Naive thymus-derived CD8-positive, alpha-beta T cell (primary cell): ENCODE measurements at places on chromosomes 3 and 15.

DNA sequence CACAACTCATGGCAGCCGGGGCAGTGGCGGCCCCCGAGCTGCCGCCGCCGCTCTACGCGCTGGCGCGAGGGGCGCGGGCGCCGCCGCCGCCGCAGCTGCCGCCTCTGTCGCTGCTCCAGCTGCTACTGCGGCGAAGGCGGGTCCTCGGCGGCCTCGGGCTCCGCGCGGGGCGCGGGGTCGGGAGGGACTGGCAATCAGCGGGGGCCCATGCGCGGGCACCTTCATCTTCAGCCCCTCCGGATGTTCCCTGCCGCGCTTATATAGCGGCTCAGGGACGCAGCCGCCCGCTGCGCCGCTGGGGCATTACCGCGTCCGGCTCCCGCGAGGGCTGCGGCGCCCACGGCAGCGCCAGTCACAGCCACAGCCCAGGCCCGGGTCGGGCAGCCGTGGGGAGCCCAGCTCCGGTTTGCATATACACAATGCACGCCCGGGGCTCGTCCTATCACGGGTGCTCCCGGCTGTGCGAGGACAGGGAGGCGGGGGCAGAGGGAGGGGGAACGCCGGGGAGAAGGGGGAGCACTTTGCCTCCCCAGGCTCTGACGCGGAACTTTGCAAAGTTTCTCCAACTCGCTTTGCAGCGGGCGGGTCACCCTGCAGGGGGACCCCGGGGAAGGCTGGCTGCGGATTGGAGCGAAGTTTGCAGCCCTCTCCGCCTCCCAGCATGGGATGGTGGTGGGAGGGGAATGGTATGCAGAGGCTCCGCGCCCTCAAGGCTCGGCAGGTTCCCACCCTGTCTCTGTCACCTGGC lies at the start of gene VGLL3:
TSS of gene VGLL3 (minus strand) at position 416 of the 748 bp plus-strand sequence. CDS start at position 10, 406 bp downstream.
- H3K27ac ChIP-seq: no peak within 1 kb of the TSS
- no peaks in the 10 kb centered on the region for H3K36me3 ChIP-seq
- peaks cover 6% of the 10 kb centered on the region for H3K4me1 ChIP-seq
- H3K4me3 ChIP-seq: peak within 1 kb of the TSS; percentile 2
- no peak for DNase-seq
- H3K27me3 ChIP-seq: peaks cover 20% of the 10 kb centered on the region

DNA sequence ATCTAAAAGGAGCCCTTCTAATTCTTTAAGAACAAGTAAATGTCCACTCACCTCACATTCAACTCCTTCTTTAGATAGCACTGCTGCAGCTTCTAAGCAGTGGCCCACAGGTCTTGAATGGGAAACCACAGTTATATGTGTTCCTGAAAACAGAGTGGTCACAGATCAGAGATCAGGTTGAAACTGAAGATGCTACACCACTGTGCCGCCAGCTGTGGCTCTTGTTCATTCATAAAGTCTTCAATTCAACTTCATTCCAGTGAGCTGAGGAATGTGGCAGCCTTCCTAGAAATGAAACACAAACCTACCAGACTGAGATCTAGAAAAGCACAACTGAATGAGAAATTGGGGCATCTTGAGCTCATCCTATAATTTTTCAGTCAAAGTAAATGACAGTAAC lies 4.0 kb downstream of the PDHB start:
- H3K27me3 ChIP-seq: no peaks in the 10 kb centered on the region
- no peak overlapping the region for H3K4me3 ChIP-seq
- no peak for DNase-seq
- H3K27ac ChIP-seq: no peak overlapping the region

- H3K4me3 ChIP-seq: no peak overlapping the region
- H3K36me3 ChIP-seq: no peaks in the 10 kb centered on the region
- no peak for DNase-seq
- no peak overlapping the region for H3K27ac ChIP-seq
- H3K4me1 ChIP-seq: peaks cover 8% of the 10 kb centered on the region
Observed at GRCh38 chr15:87567406-87568030, 689.0 kb downstream of the NTRK3 start.

- no peaks in the 10 kb centered on the region for H3K27me3 ChIP-seq
- H3K27ac ChIP-seq: no peak overlapping the region
- H3K36me3 ChIP-seq: no peaks in the 10 kb centered on the region
Observed at GRCh38 chr3:144564011-144564410, 592.4 kb downstream of the DIPK2A start.

DNA sequence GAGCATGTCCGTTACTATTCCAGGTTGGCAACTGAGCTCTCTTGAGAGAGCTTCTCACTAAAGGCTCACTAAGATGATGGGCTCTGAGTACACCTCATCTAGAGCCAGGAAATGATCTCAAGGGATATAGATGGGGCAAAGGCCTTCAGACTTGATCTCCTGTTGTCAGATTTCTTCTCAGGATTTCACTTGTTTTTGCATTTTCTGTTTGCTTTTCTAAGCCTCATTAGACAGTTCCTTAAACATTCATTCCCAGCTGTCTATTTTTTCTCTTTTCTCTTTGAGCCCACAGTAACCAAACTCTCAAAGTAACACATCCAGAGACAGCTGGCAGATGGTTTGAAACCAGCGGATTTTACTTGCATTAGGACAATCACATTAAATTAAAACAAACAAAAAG lies 28.4 kb upstream of the ARL8B start:
- H3K27me3 ChIP-seq: peaks cover 13% of the 10 kb centered on the region
- no peaks in the 10 kb centered on the region for H3K36me3 ChIP-seq
- no peak for DNase-seq
- no peak overlapping the region for H3K27ac ChIP-seq

GRCh38 chr15:100385300-100386050 lies 43.7 kb upstream of the ADAMTS17 start:
- no peak for DNase-seq
- H3K27ac ChIP-seq: peak overlapping the region; percentile 53
- peaks cover 1% of the 10 kb centered on the region for H3K4me1 ChIP-seq
- H3K36me3 ChIP-seq: no peaks in the 10 kb centered on the region
- H3K27me3 ChIP-seq: no peaks in the 10 kb centered on the region
- no peak overlapping the region for H3K4me3 ChIP-seq

GRCh38 chr3:36765104-36765503 lies 751 bp upstream of the DCLK3 start:
- H3K36me3 ChIP-seq: no peaks in the 10 kb centered on the region
- no peak for DNase-seq
- H3K4me1 ChIP-seq: peaks cover 5% of the 10 kb centered on the region
- H3K27me3 ChIP-seq: peaks cover 85% of the 10 kb centered on the region

- H3K4me1 ChIP-seq: peaks cover 23% of the 10 kb centered on the region
- H3K27ac ChIP-seq: no peak overlapping the region
- H3K27me3 ChIP-seq: no peaks in the 10 kb centered on the region
- no peak for DNase-seq
- H3K36me3 ChIP-seq: no peaks in the 10 kb centered on the region
Observed at GRCh38 chr15:76866716-76867321, 38.3 kb downstream of the SCAPER start.

DNA sequence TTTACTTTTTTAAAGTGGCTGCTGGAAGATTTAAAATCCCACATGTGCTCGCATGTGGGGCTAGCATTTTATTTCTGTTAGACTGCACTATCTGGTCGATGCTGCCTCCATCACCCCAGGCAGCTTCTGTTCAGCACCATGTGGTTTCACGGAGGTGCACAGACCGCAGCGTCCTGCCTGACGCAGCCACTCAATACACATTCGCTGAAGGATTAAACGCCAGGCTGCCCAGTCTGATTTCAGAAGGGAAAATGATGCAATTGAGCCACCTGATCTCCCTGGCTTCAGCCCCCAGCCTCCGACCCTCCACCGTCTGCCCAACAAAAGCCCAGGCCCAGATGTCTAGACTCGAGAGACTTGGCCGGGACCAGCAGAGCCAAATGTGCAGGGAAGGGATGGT lies 84.5 kb downstream of the MEGF11 start:
- H3K4me1 ChIP-seq: no peaks in the 10 kb centered on the region
- H3K4me3 ChIP-seq: no peak overlapping the region
- peaks cover 19% of the 10 kb centered on the region for H3K27me3 ChIP-seq
- H3K36me3 ChIP-seq: no peaks in the 10 kb centered on the region
- no peak overlapping the region for H3K27ac ChIP-seq

- H3K27me3 ChIP-seq: peaks cover 6% of the 10 kb centered on the region
- no peak overlapping the region for H3K27ac ChIP-seq
- no peaks in the 10 kb centered on the region for H3K36me3 ChIP-seq
- H3K4me1 ChIP-seq: peaks cover 3% of the 10 kb centered on the region
- DNase-seq: no peak
Observed at GRCh38 chr3:98770261-98771039, 7.3 kb downstream of the ST3GAL6 start.

GRCh38 chr3:58349792-58350626 lies 17.3 kb downstream of the PXK start:
- no peak overlapping the region for H3K4me3 ChIP-seq
- H3K4me1 ChIP-seq: peaks cover 42% of the 10 kb centered on the region
- DNase-seq: no peak
- peaks cover 8% of the 10 kb centered on the region for H3K36me3 ChIP-seq
- no peak overlapping the region for H3K27ac ChIP-seq

DNA sequence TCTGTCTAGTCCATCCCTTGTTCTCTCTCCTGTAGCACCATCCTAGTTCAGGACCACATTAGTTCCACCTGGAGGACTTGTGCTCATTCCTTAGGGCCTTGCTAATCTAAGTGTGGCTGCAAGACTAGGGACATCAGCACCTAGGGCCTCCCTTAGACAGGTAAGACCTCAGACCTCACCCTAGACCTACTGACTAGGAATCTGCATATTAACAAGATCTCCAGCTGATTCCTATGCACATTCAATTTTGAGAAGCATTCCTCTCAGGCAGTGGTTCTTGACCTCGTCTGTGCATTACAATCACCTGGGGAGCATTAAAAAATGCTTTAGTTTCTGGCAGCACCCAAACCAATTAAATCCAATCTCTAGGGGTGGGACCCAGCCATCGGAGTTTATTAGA lies 238.4 kb upstream of the RGMA start:
- no peaks in the 10 kb centered on the region for H3K36me3 ChIP-seq
- no peak for DNase-seq
- H3K27me3 ChIP-seq: peaks cover 10% of the 10 kb centered on the region

- H3K27ac ChIP-seq: no peak overlapping the region
- H3K4me1 ChIP-seq: peaks cover 3% of the 10 kb centered on the region
- peaks cover 2% of the 10 kb centered on the region for H3K27me3 ChIP-seq
- H3K36me3 ChIP-seq: no peaks in the 10 kb centered on the region
Observed at GRCh38 chr3:187900993-187901755, 155.9 kb upstream of the BCL6 start.

GRCh38 chr15:66941791-66942190 lies 123.6 kb upstream of the SMAD3 start:
- peaks cover 2% of the 10 kb centered on the region for H3K4me1 ChIP-seq
- peaks cover 2% of the 10 kb centered on the region for H3K27me3 ChIP-seq
- no peak overlapping the region for H3K4me3 ChIP-seq
- no peak for DNase-seq
- H3K36me3 ChIP-seq: no peaks in the 10 kb centered on the region

- H3K36me3 ChIP-seq: no peaks in the 10 kb centered on the region
- DNase-seq: no peak
- no peak overlapping the region for H3K4me3 ChIP-seq
- no peaks in the 10 kb centered on the region for H3K27me3 ChIP-seq
- H3K27ac ChIP-seq: no peak overlapping the region
Observed at GRCh38 chr3:17828388-17828787, 86.0 kb upstream of the TBC1D5 start.

DNA sequence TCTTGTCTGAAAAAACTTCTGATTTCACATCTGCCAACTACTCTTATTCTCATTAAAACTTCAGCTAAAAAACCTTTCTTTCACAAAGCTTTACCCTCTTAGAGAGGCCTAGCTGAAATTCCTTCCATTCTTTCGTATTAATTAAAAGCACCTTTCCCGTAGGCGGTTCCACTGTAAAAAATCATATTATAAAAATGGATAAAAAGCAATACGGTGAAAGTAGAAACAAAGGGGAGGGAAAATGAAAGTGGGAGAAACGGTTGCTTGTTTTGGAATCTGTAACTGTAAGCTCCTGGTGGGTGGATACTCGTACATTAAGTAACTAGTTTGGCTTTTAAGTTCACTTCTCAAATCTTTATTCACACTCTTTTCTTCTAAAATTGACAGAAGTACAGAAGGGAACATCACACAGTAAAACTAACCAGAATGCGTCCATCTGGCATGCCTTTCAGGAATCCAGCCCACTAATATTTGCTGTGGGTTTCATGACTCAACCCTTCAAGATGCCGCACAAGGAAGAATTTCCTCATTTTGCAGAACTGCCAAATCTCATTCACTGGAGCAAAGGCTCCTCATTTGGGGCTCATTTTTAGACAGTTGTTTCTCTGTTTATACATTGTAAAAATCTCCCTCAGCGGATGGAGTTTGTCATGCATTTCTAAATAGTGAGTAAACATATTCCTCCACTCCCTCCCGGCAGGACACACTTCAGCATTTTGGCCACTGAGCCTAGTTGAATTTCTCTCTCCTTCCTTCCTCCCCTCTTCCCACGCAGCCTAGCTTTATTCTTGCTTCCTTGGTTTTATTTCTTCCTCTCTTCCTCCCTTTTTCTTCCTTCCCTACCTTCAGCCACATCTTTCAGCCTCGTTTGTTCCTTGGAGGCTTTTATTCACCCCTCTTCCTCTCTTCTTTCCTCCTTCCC lies 419.5 kb upstream of the NAALADL2 start:
- H3K27ac ChIP-seq: no peak overlapping the region
- peak overlapping the region; percentile 47 for H3K4me3 ChIP-seq
- H3K4me1 ChIP-seq: peaks cover 6% of the 10 kb centered on the region
- no peak for DNase-seq
- H3K36me3 ChIP-seq: no peaks in the 10 kb centered on the region
- peaks cover 4% of the 10 kb centered on the region for H3K27me3 ChIP-seq

- no peak for DNase-seq
- H3K4me1 ChIP-seq: no peaks in the 10 kb centered on the region
- no peaks in the 10 kb centered on the region for H3K27me3 ChIP-seq
- no peak overlapping the region for H3K27ac ChIP-seq
- no peaks in the 10 kb centered on the region for H3K36me3 ChIP-seq
- H3K4me3 ChIP-seq: no peak overlapping the region
Observed at GRCh38 chr15:34348735-34349300, 5.7 kb downstream of the NUTM1 start.

GRCh38 chr3:152583963-152584362 lies 251.0 kb upstream of the P2RY1 start:
- no peaks in the 10 kb centered on the region for H3K36me3 ChIP-seq
- peaks cover 3% of the 10 kb centered on the region for H3K27me3 ChIP-seq
- no peak overlapping the region for H3K27ac ChIP-seq
- no peak for DNase-seq
- H3K4me1 ChIP-seq: no peaks in the 10 kb centered on the region
- no peak overlapping the region for H3K4me3 ChIP-seq

DNA sequence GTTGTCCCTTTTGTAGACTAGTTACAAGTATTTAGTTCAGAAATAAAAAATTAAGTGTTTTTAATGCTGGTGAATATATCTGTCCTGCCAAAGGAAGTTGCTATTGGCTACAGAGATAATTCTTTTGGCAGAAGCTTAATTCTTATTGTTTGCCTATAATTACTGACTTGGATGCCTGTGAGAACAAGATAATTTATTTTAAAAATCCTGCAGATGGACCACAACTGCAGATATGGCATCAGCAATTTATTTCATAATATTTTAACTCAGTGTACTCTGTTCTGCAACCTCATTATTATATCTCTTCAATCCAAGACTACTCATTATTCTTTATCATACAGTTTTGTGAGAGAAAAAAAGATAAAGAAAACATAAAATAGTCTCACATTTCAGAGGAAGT lies 789.8 kb downstream of the NAALADL2 start:
- no peaks in the 10 kb centered on the region for H3K36me3 ChIP-seq
- no peak overlapping the region for H3K4me3 ChIP-seq
- H3K27ac ChIP-seq: no peak overlapping the region
- H3K27me3 ChIP-seq: no peaks in the 10 kb centered on the region
- no peaks in the 10 kb centered on the region for H3K4me1 ChIP-seq
